ENCODE measurements at places on chromosomes 2 and 18.

GRCh38 chr2:13114391-13114790 is 397.7 kb downstream of the TRIB2 start:
- no peak for DNase-seq

DNA sequence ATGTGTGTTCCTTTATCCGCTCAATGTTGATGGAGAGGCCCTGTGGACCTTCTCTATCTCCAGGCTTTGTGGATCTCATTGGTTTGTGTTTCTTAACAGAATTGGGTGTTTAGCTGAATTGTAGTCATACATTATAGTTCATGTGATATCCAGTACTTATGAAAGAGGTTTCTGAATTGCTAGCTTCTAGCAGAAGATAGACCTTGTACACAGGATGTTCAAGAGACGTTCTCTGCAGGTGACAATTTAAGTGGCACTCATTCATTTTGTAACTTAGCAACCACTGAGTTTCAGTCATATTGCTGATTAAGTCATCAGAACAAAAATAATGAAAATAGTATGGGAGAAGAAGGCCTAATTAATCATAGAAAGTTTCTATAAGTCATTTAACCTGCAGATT is 279.2 kb downstream of the ALPK2 start:
- no peak for DNase-seq

- DNase-seq, result no peak
Measured at GRCh38 chr18:10140461-10141282, 226.9 kb downstream of the VAPA start.

GRCh38 chr2:164371916-164372315 is 249.4 kb downstream of the GRB14 start:
- DNase-seq, result no peak

- DNase-seq, result no peak
Measured at GRCh38 chr2:83364264-83364663, 1094.8 kb downstream of the SUCLG1 start.

GRCh38 chr2:233668605-233669260 is 3.0 kb upstream of the UGT1A9 start:
- no peak for DNase-seq

DNA sequence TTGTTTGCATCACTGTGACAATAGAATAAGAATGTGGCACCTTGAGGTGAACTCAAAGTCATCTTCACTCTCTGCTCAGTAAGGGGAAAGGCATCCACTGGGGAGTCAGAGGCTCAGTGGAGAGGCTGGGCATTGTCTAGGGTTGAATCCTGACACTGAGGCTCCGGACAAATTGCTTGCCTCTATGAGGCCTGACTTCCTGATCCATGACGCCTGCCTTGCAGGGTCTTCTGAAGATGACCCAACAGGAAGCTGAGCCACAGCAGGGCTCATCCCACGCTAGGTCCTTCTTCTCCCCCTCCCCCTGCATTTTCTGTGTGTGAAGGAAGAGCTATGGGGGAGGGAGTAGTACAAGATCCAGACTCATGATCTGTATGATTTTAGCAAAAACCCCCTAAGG is 265.1 kb downstream of the SH3BP4 start:
- DNase-seq, result no peak

DNA sequence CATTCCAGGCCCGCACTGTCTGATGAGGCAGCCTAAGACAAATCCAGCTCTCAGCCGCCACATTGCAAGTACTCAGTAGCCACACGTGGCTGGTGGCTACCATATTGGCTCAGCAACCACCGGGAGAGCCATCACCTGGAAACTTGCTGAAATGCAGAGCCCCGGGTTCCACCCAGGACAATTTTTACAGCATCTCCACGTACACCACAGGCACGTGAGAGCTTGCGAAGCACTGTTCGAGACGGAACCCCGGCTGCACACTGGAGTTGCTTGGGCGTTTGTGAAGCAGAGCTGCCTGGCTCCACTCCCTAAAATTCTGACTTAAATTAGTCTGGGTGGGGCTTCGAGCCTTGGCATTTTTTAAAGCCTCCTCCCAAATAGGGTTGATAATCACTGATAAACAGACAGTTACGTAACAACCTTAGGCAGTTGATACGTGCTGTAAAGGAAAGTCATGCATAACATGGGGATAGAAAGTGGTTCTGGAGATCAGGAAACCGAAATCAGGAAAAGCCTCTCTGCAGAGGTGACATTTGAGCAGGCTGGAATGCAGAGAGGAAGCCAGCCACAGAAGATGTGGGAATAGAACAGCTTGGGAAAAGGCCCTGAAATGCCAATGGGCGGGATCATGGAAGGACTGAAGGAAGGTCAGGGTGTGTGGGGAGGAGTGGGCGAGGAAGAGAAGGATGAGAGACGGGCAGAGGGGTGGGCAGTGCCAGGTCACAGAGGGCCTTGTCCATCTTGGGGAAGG is 6.2 kb downstream of the ASAP2 start:
- no peak for DNase-seq

GRCh38 chr2:155519529-155520130 is 812.9 kb downstream of the NR4A2 start:
- no peak for DNase-seq

DNA sequence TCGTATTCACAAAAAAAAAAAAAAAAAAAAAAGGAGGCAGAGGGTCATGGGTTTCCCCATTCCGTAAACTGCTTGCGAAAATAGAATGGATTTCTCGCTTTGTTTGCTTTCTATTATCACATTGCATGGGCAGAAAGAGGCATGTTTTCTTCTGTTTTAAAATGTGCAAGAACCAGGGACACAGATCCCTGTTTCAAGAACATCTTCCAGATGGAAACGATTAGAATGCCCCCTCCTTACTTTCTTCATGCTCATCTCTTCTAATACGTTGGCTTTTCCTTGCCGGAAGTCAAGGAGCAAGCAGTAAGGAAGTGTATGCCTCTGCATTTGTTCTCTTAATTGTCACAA is 51.0 kb upstream of the ZNF516 start:
- DNase-seq, result no peak

DNA sequence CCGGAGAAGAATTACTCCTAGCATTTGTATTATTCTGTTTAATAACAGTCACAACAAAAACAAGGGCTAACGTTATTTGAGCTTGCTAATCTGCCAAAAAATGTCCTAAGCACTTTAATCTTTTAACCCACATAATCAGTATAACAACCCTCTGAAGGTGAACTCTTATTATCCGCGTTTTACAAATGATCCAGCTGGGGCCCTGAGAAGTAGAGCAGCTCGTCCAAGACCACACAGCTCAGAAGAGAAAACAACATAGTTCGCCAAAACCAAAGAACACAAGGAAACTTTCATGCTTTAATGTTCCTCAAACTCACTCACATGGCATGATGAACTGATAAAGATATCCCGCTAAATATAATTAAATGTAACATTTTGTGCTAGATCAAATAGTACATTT is 159.7 kb upstream of the ZNF236 start:
- no peak for DNase-seq

GRCh38 chr18:22928339-22928738 is 4.8 kb upstream of the RBBP8 start:
- DNase-seq, result no peak

GRCh38 chr2:31269087-31269486 is 35.1 kb downstream of the EHD3 start:
- DNase-seq, result no peak

DNA sequence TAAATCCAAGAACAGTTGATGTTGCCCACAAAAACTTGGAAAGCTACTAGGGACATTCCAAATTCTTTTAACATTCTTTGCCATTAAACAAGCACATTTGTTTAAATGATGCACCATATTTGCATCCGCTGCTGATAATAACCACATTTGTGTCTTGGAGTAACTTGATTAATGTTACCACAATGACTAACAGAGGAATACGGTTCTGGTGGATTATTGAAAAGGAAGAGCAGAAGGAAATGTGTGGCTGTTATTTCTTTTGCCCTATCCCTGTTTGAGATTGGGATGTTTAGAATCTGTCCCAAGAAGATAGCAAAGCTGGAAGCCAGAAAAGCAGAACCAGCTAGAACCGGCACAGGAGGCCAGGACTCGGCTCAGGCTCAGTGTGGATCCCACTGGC is 39.2 kb upstream of the RASGRP3 start:
- no peak for DNase-seq

- no peak for DNase-seq
Measured at GRCh38 chr2:79620679-79621078, 107.8 kb downstream of the CTNNA2 start.

DNA sequence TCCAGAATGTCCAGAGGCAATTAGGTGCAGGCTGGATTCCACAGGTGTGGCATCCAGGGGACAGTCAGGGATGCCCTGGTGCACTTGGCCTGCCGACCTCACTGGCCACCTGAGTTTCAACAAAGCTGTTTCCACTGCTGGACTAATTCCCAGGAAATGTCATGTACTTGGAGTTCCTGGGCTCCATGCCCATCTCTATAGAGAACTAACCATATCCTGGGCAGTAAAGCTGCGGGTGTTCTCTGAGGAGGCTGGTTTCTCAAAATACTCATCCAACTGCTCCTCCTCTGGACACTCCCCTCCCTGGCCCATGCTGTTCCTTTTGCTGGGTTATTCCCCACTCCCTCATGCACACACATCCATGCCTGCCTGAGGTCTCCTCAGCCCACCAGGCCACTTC is 161.9 kb upstream of the SKOR2 start:
- DNase-seq, result no peak

DNA sequence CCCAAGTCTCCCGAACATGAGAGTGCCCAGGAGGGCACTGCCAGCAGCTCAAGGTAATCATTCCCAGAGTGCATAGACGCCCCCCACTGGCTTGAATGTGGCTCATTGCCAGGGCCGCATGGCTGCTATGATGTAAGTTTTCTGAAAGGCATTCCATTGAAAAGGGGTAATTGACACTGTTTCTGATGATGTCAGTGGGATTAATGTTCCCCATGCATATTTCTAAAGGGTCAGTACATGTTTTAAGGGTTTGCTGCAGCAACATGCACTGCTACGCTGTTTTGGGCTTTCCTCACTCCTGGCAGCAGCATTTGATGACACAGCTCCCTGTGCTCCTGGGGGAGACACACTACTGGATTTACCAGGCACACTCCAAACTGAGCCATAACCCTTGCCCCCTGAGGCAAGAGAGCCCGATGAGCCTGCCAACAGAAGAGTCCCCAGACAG is 36.7 kb downstream of the KIAA2012 start:
- no peak for DNase-seq

DNA sequence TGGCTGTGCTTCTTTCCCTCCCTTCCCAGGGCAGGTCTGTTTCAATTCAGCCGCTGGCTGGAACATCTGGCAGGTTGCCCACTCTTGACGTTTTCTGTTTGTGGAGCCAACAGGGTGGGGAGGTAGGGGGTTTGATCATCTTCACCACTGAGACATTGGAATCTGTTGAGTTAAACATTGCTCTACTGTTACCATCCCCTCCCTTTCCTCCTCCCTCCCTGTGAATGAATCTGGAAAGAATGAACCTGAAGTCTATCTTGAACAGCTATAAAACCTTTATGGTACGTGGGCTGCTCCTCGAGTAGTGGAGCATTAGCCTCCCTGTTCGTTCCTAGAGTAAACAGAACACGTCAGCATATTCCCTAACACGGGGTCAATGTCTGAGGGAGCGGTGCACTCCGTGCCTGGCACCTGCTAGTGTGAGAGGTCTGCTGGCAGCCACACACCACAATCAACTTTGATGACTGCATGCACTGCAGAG is 249.9 kb upstream of the RBBP8 start:
- DNase-seq, result no peak

- peak; percentile 49 for DNase-seq
Measured at GRCh38 chr2:25286025-25286400, 55.7 kb downstream of the DNMT3A start.

Data from stimulated activated CD4-positive, alpha-beta T cell treated with anti-CD3 and anti-CD28 coated beads, Interleukin-15, amount 100 ng/mL, for 1 hour (primary cell).